Activated naive CD8-positive, alpha-beta T cell treated with anti-CD3 and anti-CD28 coated beads, Interleukin-2, amount 50 U/mL, for 24 hours (primary cell): ENCODE measurements at places on chromosomes 6 and 20.
A peak's percentile ranks its signal among the peaks of the same experiment; 100 is the strongest.

GRCh38 chr6:158219228-158219627, 51.1 kb downstream of the GTF2H5 start:
- peaks cover 4% of the 10 kb centered on the region for H3K4me1 ChIP-seq
- no peak overlapping the region for H3K4me3 ChIP-seq
- no peak for DNase-seq

DNA sequence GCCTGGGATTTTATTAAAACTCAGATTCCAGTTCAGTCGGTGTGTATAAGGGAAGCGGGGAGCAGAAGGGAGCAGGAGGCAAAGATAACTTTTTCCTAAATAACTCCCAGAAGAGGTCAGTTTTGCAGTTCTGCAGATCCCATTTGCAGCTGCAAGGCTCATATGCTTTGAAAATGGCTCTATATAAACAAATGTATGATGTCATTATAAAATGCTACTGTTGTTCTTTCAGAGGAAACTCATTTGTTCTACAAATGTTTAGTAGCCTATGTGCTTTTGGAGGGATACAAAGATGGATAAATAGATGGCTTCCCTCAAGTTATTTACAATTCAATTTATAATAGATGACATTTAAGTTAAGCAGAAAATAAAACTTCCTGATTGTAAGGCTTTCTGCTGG, 29.2 kb upstream of the DSP start:
- H3K4me3 ChIP-seq, result no peak overlapping the region
- H3K27me3 ChIP-seq, result peaks cover 12% of the 10 kb centered on the region
- no peak overlapping the region for H3K27ac ChIP-seq
- DNase-seq, result no peak
- H3K36me3 ChIP-seq, result no peaks in the 10 kb centered on the region

DNA sequence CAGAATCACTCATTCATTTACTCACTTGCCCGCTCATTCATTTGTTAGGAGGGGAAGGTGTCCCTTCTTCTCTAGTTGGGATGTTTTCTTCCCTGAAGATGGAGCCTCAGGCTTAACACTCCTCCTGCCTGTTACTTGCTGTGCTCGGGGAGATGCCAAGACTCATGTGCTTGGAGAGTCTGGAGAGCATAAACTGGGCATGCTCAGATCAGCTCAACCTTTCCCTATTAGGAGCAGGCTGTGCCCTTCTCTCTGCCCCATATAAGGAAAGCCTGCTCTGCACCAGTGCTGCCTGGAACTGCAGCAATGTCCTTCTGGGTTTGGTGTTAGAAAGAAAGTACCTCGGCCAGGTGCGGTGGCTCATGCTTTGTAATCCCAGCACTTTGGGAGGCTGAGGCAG, 18.0 kb upstream of the UBE2V1 start:
- peak overlapping the region; percentile 46 for H3K27ac ChIP-seq
- H3K27me3 ChIP-seq, result no peaks in the 10 kb centered on the region
- no peak for DNase-seq
- no peak overlapping the region for H3K4me3 ChIP-seq
- H3K4me1 ChIP-seq, result no peaks in the 10 kb centered on the region
- H3K36me3 ChIP-seq, result peaks cover 24% of the 10 kb centered on the region

DNA sequence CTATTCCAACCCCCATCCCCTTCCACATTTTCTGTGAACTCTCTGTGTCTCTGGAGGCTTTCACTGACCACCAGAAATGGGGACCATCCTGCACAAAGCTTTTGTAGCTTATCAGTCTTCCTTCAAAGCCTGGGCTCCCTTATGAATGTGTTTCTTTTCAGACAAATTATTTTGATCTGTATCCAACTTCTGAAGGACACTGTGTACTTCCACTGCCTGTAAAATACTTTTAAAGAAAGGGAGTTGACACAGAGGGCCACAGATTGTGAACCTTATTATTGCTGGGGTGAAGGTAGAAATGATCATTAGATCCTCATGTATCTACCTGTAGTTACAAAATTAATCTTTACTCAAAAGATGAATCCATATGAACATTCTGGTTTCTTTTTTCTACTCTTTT, 135.6 kb downstream of the CARMIL1 start:
- no peak for DNase-seq
- H3K4me1 ChIP-seq, result peaks cover 30% of the 10 kb centered on the region
- H3K27ac ChIP-seq, result no peak overlapping the region
- H3K4me3 ChIP-seq, result no peak overlapping the region
- H3K36me3 ChIP-seq, result no peaks in the 10 kb centered on the region
- H3K27me3 ChIP-seq, result no peaks in the 10 kb centered on the region

GRCh38 chr6:138291849-138292181, 73.5 kb upstream of the PBOV1 start:
- DNase-seq, result no peak
- H3K4me3 ChIP-seq, result no peak overlapping the region
- no peak overlapping the region for H3K27ac ChIP-seq
- H3K4me1 ChIP-seq, result no peaks in the 10 kb centered on the region
- peaks cover 2% of the 10 kb centered on the region for H3K27me3 ChIP-seq
- H3K36me3 ChIP-seq, result no peaks in the 10 kb centered on the region

DNA sequence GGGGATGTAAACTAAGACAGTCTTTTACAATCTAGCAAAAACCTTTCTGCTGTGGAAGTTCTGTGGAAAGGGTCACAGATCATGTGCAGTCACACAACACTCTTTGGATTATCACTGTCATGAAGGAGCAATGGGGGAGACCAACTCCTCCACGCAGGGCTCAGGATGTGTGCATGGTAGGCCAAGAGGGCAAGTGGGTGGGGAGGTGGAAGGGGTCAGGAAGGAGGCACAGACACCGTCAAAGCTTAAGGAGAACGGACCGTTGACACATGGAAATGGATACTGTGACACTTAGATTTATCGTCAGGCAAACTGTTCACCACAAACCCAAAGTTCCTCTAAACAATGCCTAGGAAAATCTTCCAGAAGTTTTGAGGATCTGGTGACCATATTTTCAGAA, 215.8 kb downstream of the PAX1 start:
- no peaks in the 10 kb centered on the region for H3K36me3 ChIP-seq
- H3K27ac ChIP-seq, result no peak overlapping the region
- H3K4me1 ChIP-seq, result no peaks in the 10 kb centered on the region
- no peaks in the 10 kb centered on the region for H3K27me3 ChIP-seq
- H3K4me3 ChIP-seq, result no peak overlapping the region
- DNase-seq, result no peak

DNA sequence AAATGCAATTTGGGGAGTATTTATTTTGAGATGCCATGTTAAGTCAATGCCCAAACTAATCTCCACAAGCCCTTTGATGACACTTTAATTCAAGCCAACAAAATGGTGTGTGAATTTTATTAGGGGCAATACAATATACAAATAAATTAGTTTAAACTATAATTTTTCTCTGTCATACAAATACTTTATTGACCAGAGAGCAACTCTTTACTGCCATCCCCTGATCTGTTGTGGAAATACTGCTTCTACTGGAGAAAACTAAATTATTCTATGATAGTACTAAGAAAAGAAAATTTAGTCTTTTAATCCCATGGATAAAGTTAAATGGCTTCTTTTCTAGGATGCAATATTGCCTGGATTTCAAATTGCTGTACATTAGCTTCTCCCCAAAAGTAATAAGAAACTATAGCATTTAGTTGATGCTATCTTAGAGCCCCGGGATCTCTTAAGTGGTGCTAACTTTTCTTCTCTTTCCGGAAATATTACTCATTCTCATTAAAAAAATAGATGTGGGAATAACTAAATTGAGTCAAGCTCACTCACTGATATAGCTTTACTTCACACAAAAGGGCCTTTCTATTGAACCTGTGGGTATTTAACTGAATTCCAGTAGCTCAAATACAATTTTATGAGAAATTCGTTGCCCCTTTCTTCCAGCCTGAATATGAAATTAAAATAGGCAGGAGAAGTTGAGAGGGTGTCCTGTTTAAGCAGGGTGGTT, 49.2 kb downstream of the SMPDL3A start:
- no peaks in the 10 kb centered on the region for H3K4me1 ChIP-seq
- DNase-seq, result no peak
- H3K27ac ChIP-seq, result no peak overlapping the region
- no peak overlapping the region for H3K4me3 ChIP-seq
- H3K27me3 ChIP-seq, result no peaks in the 10 kb centered on the region
- no peaks in the 10 kb centered on the region for H3K36me3 ChIP-seq

DNA sequence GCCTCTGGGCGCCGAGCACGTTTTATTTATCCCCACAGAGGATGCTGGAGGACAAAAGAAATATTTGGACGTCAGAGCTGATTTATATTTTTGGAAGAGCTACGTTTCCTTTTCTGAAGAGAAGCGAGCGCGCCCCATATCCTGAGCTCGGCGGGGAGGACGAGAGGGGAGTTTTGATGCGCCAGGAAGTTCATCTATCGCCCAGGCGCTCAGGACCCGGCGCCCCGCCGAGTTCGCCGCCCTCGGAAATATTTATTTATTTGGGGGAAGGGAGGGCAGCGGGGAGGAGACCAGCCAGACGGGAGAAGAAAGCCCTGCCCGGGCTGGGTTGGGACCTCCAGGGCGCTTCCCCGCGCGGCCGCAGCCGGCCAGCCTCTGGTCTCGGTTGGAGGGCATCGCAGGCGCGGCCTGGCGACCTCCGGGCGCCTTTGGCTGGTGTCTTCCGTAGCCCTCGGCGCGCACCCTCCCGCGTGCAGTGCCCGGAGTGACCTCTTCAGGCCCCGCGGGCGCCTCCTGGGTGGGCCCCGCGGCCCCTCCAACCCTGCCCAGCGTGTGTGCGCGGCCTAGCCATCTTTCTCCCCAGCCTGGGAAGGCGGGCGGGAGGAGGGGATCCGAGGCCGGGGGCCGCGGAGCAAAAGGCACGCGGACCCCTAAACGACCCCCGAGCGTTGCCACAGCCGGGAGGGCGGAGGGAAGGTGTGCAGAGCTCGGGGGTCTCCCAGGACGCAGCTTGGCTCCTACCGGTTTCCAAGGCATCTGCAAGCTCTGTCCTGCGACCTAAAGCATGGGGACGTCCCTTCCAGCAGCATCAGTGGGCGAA, 5.4 kb upstream of the FOXF2 start:
- H3K4me1 ChIP-seq, result peaks cover 31% of the 10 kb centered on the region
- H3K4me3 ChIP-seq, result no peak overlapping the region
- no peaks in the 10 kb centered on the region for H3K36me3 ChIP-seq
- no peak overlapping the region for H3K27ac ChIP-seq

DNA sequence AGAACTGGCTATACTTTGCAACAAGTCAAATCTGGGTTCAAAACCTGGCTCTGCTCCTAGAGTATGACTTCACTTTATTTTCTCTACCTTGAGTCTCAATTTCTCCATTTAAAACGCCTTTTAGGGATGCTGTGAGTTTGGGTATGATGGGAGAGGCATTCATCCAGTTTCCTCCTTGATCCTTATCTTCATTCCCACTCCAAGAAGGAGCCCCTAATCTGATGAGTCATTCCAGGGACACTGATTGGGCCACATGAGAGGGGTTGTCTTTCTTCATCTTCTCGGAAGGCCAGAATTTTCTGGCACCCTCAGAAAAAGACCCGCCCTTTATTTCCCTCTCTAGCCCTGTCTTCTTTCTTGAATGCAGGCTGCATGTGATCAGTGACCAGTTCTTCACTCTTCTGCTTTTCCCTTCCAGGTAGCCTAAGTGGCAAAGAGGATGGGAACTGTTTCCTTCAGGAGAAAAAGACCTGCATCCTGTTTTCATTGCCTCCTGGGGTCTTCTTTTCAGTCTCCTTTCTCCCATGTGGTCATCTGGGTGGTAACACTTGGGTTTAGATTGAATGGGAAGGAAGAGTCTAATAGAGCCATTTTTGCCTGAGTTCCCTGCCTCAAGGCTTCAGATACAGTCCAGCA, 32.1 kb upstream of the PNRC1 start:
- no peak overlapping the region for H3K27ac ChIP-seq
- H3K4me1 ChIP-seq, result peaks cover 14% of the 10 kb centered on the region
- H3K27me3 ChIP-seq, result no peaks in the 10 kb centered on the region
- no peak overlapping the region for H3K4me3 ChIP-seq

DNA sequence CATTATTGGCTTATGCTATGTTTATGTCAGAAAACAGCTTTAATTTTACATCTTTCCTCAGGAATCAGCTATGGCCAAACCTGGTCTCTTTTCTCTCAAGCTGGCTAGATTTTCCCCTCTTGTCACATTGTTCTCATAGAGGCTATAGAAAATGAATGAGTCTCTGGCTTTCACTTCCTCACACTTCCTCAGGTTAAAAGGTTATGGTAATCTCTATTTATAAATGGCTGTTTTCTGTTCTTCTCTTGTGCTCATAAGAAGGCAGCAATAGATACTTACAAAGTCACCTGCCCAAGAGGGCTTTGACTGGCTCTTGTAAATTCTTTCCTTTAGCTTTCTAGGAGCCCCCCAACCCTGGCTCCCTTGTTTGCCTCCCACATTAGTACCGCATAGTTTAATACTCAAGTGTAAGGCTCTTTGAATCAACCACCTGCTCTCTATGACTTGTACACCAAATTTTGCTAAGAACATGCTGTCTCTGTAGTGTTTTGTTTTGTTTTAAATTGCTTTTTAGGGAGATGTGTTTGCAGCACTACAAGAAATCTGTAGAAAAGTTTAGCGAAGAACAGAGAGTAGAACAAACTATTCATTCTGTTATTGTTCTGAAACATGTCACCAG, 897.4 kb upstream of the CITED2 start:
- no peaks in the 10 kb centered on the region for H3K4me1 ChIP-seq
- H3K27ac ChIP-seq, result peak overlapping the region; percentile 22
- no peak for DNase-seq
- H3K4me3 ChIP-seq, result no peak overlapping the region

DNA sequence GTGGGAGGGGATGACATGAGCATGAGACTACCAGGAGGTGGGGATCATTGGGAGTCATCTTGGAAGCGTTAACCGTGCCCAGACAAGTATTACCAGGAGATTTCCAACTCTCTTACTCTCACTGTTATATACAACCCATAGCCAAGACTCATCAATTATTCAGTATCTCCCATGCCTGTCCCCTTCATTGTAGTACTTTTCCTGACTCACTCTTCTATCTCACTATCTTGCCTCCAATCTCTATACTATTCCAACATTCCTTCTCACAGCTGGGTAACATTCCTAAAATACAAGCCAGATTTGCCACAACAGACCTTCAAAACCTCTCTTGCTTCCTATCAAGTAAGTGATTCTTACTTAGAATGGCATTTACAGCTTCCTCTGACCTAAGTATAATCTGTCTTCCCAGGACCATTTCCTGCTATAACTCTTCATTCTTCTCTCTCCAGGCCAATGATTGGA, 226.3 kb upstream of the SMLR1 start:
- H3K27ac ChIP-seq, result no peak overlapping the region
- no peak overlapping the region for H3K4me3 ChIP-seq
- H3K36me3 ChIP-seq, result no peaks in the 10 kb centered on the region
- no peaks in the 10 kb centered on the region for H3K27me3 ChIP-seq
- DNase-seq, result no peak
- peaks cover 38% of the 10 kb centered on the region for H3K4me1 ChIP-seq
